NCI-H526 (cell line): ENCODE measurements at places on chromosomes 2 and 18.

- DNase-seq, result no peak
These were observed 152.6 kb downstream of the GULP1 start for GRCh38 chr2:188444106-188444835.

DNA sequence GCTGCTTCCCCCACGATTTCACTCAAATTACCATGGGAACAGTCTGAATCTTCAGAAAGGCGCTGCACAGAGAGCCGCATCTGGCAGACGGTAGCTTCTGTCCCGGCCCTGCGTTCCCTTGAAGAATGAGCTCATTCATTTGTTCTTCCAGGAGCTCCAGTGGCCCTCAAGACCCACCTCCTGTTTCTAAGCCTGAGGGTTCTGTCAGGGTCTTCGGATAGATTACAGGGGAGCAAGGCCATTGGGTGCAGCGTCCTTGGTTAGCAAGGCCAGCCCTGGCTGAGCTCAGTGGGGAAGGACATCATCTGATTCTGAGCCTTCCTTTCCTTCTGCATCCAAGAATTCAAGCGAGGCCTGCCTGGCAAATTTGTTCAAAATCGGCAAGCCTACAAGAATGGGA lies 111.9 kb downstream of the PDCL3 start:
- no peak for DNase-seq

DNA sequence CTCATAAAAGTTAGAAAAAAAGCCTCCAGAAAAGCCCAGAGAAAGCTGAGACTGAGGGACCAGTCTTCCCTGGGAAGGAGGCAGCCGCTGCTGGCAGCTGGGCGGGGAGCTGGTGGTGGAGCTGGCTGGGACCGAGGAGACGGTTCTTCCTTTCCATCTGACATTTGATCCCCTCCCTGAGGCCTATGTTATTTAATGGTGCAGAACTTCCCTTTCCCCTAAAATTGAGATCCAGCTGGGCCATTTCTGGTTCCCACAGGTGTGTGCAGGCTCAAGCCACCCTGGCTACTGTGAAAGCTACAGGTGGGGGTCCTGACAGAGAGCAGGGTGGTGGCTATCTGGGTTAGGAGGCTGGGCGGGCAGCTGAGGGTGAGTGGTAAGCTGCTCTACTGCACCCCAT lies 81.5 kb upstream of the FZD7 start:
- peak; percentile 55 for DNase-seq

GRCh38 chr2:157158111-157158510 lies 99.4 kb upstream of the GALNT5 start:
- no peak for DNase-seq

- DNase-seq, result no peak
These were observed 26.9 kb downstream of the CELF4 start for GRCh38 chr18:37538526-37539205.

GRCh38 chr2:240384711-240385450 lies 50.6 kb upstream of the GPC1 start:
- no peak for DNase-seq

- no peak for DNase-seq
These were observed 7.0 kb upstream of the AOX1 start for GRCh38 chr2:200578778-200579177.

DNA sequence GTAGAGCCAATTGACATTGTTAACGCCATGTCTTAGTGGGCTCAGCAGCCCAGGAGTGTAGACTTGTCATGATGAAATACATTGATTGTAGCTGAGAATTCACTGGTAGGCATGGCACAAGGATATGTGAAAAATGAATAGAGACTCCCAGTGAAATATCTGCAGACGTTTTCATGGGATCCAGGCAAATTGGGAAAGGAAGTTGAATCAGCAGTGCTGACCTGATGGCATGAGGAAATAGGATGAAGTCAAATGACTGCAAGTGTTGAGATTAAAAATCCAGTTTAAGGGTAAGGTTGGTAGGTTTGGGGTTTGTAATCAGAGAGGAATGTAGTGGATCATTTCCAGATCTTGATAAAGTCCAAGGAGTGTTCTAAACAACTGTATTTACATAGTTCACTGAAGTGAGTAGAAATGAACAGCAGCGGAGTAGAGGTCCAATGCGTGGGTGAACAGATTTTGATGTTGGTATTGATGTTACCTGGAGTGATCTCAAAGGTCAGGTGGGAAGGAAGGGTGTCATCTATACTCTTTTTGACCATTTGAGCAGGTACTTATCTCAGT lies 24.6 kb downstream of the INSIG2 start:
- DNase-seq, result no peak

DNA sequence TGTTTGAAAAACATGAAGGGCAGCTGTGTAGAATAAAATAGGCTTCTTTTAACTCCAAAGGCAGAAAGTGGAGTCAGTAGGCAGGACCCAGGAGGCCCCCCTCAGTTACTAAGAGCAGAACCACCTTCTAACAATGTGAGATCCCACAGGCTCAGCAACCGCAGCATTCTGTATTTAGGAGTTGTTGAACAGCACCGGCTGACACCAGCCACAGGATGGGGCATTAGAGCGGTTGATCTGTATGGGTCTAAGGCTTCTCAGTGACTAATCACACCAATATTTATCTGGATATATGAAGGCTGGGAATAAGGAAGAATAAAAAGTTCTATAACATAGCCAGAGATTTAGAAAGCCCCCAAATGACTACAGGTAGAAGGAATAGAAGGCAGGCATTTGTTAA lies 51.7 kb downstream of the MYO5B start:
- DNase-seq, result no peak

DNA sequence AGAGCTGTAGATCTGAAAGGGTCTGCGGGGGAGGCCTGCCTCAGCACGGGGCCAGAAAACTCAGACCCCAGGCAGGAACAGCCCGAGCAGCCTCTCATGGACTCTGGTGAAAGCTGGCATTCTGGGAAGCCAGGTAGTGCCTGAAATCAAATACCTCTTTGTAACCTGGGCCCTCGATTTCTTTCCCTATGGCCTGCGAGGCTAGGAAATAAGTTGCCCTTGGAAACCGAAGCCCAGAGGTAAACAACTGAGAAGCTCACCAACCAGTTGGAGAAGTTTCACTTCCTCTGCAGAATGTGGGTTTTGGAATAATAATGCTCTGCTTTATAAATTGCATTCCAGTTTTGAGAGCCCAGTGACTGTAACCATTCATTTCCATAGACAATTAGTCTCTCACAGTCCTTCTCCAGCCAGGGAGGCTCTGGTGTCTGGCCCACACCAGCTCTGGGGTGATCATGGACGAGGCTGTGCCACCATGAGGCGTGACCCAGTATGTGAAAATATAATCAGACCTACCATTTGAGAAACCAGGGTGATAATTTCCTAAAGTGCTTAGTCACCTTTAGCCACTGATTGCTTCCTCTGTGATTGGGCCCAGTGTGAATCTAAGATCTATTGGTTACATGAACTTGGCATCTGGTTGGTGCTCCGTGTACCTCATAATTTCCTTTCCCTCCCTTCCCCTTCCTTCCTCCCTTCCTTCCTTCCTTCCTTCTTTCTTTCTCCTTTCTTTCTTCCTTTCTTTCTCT lies 133.1 kb upstream of the PELI1 start:
- DNase-seq, result peak; percentile 62

DNA sequence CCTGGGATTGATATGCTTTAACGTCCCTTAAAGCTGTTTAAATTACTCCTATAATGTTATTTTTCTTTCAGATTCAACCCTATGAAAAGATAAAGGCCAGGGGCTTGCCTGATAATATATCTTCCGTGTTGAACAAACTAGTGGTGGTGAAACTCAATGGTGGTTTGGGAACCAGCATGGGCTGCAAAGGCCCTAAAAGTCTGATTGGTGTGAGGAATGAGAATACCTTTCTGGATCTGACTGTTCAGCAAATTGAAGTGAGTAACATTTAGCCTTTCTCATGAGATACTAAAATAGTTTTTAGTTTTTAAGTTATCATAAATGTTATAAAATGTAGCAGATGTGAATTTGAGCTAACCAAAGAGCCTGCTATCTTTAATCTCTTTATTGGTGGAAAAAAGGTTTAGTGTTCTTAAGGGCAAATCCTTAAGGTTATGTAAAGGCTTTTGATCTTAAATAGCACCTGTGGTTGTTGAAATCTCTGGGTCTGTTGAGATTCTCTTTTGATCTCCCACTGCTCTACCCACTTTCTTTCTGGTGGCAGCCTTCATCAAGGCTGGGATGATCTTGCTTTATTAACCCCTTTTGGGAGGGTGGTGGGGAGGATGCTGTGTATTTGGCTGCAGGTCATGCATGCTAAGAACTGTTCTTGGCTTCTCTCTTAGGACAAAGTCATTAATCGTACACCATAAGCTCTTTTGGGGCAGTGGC lies 40.9 kb downstream of the UGP2 start:
- no peak for DNase-seq

GRCh38 chr18:55227771-55228170 lies 268.5 kb upstream of the CCDC68 start:
- no peak for DNase-seq

- DNase-seq, result no peak
These were observed 6.7 kb downstream of the ATG16L1 start for GRCh38 chr2:233258211-233258610.

- no peak for DNase-seq
These were observed 234.0 kb downstream of the KLHL29 start for GRCh38 chr2:23618794-23619530.

DNA sequence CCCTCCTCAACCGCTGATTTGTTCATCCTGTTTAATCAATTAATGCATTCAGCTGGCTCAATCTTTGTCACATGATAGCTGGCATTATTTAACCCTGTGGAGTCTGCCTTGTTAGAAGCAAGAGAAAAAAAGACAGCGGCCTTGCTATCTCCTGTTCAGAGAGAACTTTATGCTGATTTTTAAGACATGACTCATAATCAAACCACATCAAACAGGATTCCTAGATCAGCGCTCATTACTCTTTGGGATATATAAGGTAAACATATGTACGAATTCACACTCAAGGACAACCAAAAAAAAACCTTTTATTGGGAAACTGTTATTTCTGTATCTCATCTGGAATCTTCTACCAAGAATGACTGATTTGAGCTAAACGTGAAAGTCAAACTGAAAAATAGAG lies 195.1 kb downstream of the C1D start:
- DNase-seq, result no peak

DNA sequence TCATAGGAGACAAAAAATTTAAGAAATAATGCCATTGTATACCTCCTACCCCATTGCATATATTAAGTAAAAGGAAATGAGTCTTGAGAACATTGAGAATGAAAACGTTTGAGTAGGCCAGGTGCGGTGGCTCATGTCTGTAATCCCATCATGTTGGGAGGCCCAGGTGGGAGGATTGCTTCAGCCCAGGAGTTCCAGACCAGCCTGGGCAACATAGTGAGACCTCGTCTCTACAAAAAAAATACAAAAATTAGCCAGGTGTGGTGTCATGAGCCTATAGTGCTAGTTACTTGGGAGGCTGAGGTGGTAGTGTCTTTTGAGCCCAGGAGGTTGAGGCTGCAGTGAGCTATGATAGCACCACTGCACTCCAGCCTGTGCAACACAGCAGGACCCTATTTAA lies 107.7 kb upstream of the MGAT5 start:
- DNase-seq, result no peak

- no peak for DNase-seq
These were observed 274.0 kb upstream of the SPRED2 start for GRCh38 chr2:65706411-65706810.

- DNase-seq, result no peak
These were observed 66.7 kb upstream of the TEX51 start for GRCh38 chr2:126832014-126832413.

DNA sequence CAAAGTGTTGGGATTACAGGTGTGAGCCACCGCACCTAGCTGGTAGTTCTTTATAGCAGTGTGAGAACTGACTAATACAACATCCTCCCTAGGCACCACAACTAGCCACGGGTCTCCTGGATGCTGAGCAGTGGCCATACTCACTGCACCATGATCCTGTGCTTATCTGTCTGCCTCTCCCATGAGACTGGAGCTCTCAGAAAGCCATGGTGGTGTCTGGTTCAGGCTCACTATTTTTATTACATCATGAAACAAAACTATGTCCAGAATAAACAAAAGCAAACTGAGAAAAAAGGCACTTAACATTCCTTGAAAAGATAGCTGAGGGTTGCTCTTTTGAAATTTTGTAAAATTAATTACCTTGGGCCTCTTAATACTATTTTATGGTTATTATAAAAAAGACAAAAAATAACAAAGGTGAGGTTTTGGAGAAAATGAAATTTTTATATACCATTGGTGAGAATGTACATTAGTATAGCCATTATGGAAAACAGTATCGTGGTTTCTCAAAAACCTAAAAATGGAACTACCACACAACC lies 90.7 kb upstream of the TFCP2L1 start:
- DNase-seq, result no peak

- no peak for DNase-seq
These were observed 63.0 kb downstream of the GLI2 start for GRCh38 chr2:120798567-120799247.

DNA sequence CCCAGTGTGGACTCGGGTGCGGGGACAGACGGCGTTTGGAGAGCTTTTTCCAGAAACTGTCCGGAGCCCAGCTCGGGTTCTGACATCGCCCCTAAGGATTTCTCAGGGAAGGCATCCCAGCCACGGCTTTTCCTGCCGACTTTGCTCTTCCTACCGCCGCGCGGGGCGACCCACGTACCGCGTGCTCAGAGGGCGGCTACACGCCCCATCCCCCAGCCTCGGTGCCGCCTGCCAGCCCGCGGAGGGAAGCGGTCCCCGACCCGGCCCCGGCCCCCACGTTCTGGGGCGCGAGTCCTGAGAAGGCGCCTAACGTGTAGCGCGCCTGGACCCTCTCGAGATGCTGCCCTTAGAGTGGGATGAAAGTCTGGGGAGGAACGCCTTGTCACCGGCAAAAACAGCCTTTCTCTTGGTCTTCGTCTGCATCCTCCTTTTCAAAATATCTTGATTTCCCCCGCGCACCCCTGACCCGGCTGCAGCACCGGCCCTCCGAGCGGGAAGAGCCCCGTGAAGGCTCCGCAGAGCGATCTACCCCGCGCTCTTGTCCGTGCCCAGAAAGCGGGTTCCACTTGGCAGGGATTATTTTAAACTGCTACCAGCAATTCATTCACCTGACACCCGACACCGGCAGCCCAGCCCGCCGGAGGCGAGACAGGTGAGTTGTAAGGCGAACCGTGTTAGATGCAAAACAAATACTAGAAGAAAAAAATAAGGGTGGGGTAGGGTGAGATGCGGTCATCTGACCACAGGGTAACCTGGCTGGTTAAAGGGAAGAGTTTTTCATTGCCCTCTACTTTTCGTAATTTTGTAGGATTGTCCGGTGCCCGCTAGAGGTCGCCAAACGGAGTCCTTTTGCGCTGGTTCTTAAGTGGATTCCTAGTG lies 812 bp upstream of the KCNG3 start:
- peak; percentile 97 for DNase-seq

DNA sequence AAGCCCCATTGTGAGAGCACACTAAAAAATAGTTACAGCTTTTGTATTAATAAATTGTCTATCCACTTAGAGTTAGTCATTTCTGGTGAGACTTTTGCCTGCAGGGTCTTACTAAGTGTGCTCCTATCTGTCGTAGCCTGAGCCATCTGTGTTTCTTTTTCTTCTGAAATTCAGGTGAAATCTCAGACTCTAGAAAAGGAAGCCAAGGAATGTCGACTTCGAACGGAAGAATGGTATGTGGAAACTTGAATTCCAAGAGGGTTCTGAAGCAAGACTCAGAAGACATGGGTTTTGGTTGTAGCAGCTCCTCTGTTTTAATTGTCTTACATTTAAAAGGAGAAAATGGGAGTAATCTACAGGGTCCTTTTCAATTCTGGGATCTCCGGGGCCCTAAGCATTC lies 70.0 kb upstream of the STON1 start:
- no peak for DNase-seq
